Foreskin keratinocyte (primary cell): ENCODE measurements at places on chromosomes 7 and 10.

DNA sequence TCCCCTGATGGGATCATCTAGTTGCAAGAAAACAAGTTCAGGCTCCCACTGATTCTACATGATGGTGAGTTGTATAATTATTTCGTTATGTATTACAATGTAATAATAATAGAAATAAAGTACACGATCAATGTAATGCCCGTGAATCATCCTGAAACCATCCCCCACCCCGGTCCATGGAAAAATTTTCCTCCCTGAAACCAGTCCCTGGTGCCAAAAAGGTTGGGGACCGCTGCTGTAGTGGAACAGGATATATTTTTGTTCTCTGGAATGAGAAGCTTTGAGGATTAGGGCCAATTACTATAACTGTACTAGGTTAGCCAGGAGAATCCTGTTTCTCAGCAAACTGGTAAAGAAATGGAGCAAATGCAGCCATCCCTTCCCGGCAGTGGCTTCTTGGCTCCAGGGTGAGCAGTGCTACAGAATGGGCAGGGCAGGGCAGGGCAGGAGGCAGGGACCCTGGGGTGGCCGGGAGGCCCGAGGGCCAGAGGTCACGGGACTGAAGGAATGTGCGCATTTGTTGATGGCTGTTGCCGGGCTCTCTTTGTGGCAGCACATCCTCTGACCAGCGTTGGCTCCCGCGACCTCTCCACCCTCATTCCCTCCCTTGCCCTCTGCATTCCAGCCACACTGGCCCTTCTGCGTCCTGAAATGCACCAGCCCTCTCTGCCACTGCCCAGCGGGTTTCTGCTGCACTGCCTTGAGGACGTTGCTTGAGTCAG lies 162.3 kb upstream of the NPS start:
- no peak for DNase-seq

DNA sequence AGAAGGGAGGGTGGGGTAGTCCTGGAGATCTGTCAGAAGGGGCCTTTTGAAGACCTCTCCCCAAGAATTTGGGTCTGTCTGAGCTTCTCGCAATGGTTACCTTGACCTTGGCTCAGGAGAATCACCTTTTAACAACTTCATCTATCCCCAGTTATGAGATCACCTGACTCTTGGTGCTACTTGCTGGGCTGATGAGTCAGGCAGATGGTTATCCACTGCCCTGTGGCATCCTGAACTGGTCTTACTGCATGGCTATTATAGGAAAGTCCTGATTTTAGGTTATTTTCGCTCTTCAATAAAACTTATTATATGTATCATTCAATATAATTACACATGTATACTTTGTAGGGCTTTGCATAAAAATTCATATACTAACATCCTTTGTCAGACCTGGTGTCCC lies 274.7 kb downstream of the GFRA1 start:
- no peak for DNase-seq

GRCh38 chr7:31020652-31021051 lies 31.5 kb upstream of the ADCYAP1R1 start:
- DNase-seq, result no peak

DNA sequence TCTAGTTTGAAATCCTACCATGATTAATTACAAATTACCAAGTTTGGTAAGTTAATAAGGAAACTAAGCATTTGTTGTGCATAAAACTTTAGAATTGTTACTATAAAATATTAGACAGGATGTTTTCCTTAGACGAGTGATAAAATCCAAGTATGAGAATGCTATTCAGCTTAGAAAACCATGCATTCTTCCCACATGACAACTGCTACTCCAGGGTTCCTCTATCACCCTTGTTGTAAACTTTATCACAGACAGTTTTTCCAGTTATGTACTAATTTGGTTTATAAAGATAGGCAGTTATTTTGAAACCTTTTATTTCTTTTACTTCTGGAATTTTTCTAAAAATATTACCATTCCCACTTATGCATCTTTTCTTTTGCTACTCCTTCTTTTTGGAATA lies 52.0 kb downstream of the SIRT1 start:
- DNase-seq, result no peak

- DNase-seq, result no peak
Measured at GRCh38 chr10:3886191-3886590, 101.2 kb upstream of the KLF6 start.

DNA sequence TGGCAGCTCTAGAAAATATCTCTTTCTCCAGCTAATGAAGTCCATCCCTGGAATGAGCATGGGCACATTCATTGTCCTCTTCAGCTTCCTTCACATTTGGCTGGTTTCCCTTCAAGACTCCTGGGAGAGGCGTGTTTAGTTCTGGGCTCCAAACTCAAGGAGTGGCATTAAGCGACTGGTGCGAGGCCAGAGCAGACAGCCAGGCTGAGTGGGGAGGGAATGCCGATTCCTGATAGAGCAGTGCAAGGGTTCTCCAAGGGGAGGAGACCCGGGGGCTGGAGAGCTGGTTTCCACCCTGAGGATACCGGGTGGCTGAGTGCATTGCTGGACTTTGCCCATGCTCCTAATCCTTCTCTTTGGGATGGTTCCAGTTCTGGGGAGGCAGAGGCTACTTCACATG lies 372.1 kb downstream of the RPS24 start:
- no peak for DNase-seq

GRCh38 chr7:104946338-104946737 lies 67.7 kb upstream of the KMT2E start:
- peak; percentile 36 for DNase-seq

- no peak for DNase-seq
Measured at GRCh38 chr7:80902019-80902418, 16.8 kb downstream of the SEMA3C start.
